ENCODE measurements at places on chromosomes 11 and 22.

GRCh38 chr11:5815534-5815933 lies 6.8 kb downstream of the OR52N2 start:
- no peak for DNase-seq

- no peak for DNase-seq
Observed at GRCh38 chr11:80146232-80146631, 705.4 kb upstream of the TENM4 start.

- no peak for DNase-seq
Observed at GRCh38 chr11:126024123-126024522, 38.5 kb downstream of the CDON start.

GRCh38 chr11:50098186-50098725 lies 65.6 kb downstream of the OR4C45 start:
- no peak for DNase-seq

Measured in brain pericyte (primary cell).